ENCODE measurements at places on chromosomes 4 and X. TPM values are rescaled to one million over a fixed set of nuclear protein-coding genes. Genes with fewer than 3 reads are reported as not detected.

ADD1 gene
- total RNA-seq: 91.6 TPM

ARHGEF38 gene
- not detected for total RNA-seq

DCAF12L2 gene
- 0.18 TPM for total RNA-seq

PRKG2 gene
- total RNA-seq: 0.65 TPM

AREG gene
- 31.2 TPM for total RNA-seq

LRRC66 gene
- not detected for total RNA-seq

KLHL4 gene
- total RNA-seq: 6.2 TPM

RRH gene
- total RNA-seq: not detected

PITX2 gene
- 1.0 TPM for total RNA-seq
